ENCODE measurements at places on chromosomes 11 and 22. TPM values are rescaled to one million over a fixed set of nuclear protein-coding genes. Genes with fewer than 3 reads are reported as not detected.

DNA sequence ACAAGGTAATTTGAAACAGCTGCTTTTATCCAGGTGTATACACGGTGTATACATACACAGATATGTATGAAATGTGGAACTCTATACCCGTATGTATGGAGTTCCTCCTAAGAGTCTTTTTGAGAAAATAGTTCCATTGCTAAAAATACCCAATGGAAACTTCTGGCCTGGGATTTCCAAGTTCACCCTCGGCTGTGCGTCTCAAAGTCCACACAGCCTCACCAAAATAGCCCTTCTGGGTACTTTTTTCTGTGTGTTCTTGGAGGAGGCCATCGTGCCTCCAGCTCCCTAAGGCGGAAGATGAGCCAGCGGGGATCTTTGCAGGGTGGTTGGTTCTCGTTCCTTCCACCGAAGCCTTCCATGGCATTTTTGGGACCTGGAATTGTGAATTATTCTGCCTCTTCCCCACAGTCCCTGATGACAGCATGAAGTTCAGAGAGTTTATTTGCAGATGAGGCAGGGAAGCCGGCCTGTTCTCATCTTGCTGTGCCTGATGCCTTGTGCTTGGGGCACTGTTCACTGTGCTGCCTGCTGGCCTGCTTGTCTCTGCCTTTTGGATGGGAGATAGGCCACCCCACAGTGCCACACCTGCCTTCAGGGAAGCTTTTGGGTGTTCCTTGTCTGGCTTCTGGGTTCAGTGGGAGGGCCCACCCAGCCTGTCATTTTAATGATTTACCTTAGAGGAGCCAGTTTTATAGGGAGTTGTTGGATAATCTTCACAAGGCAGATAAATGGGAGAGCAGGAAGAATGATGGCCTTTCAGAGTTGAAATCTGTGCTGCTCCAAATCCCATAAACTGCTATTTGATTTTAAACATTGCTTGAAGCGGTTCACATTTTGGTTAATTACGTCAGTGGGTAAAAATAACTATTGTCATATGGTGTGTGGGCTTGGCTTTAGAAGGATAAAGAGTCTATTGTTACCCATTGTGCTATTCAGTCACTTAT, 112.7 kb upstream of the OR4B1 start:
- no peak overlapping the region for H3K27ac ChIP-seq
- H3K4me1 ChIP-seq = peaks cover 6% of the 10 kb centered on the region
- no peak for DNase-seq
- H3K27me3 ChIP-seq = no peaks in the 10 kb centered on the region
- H3K36me3 ChIP-seq = no peaks in the 10 kb centered on the region

SORL1 gene
- 383 TPM for total RNA-seq

MUC6 gene
- 0.30 TPM for total RNA-seq

DNA sequence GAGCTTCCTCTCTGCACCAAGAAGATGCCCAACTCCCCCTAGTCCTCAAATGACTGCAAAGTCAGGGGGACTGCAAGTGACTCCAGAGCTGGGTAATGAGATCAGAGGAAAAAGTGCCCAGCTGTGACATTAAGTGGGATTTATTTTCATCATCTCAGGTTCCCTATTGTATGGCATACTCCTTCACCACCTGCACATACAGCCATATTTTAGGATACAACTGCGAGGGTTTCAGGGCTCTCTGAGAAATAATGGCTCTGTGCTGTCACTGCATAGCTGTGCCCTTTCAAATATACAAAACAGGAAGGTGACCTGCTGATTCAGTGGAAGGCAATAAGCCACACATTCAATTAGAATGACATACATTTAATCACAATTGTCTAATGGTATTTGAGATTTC, 45.6 kb upstream of the PLET1 start:
- H3K27me3 ChIP-seq = no peaks in the 10 kb centered on the region
- no peaks in the 10 kb centered on the region for H3K4me1 ChIP-seq
- no peak for DNase-seq

DNA sequence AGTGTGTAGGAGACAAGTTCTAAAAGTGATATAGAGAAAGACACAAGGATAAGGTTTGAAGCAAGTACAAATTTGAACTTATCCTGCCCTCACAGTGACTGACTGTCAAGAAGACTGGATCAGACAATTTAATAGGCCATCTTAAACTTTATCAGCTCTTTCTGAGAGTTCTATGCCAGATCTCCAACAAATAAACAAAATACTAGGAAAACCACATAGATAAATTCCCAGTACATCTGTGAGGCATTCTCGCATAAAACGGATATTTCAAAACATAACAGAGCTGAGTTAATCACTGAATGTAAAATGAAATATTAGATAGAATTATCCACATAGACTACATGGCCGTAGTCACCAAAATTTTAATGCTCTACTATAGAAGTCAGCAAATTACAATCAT, 120.9 kb upstream of the LUZP2 start:
- H3K36me3 ChIP-seq = no peaks in the 10 kb centered on the region
- H3K4me3 ChIP-seq = no peak overlapping the region
- no peaks in the 10 kb centered on the region for H3K27me3 ChIP-seq
- no peaks in the 10 kb centered on the region for H3K4me1 ChIP-seq
- DNase-seq = no peak
- no peak overlapping the region for H3K27ac ChIP-seq

DNA sequence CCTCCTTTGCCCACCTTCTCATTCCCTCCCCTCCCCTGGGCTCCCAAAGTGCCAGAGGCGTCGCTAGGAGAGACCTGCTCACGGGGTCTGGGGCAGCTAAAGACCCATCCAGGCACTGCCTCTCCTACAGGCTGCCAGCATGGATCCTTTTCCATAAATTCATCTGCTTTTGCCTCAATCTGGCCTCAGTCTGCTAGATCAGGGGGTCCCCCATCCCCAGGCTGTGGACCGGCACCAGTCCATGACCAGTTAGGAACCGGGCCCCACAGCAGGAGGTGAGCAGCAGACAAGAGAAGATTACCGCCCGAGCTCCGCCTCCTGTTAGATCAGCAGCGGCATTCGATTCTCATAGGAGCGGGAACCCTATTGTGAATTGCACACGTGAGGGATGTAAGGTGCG, 12.3 kb downstream of the LTO1 start:
- no peaks in the 10 kb centered on the region for H3K4me1 ChIP-seq
- no peak overlapping the region for H3K27ac ChIP-seq
- peaks cover 36% of the 10 kb centered on the region for H3K36me3 ChIP-seq

GRCh38 chr11:64115531-64116522, 50.1 kb downstream of the MACROD1 start:
- no peaks in the 10 kb centered on the region for H3K4me1 ChIP-seq
- no peak overlapping the region for H3K4me3 ChIP-seq
- H3K27me3 ChIP-seq = no peaks in the 10 kb centered on the region
- H3K27ac ChIP-seq = no peak overlapping the region
- DNase-seq = no peak

DNA sequence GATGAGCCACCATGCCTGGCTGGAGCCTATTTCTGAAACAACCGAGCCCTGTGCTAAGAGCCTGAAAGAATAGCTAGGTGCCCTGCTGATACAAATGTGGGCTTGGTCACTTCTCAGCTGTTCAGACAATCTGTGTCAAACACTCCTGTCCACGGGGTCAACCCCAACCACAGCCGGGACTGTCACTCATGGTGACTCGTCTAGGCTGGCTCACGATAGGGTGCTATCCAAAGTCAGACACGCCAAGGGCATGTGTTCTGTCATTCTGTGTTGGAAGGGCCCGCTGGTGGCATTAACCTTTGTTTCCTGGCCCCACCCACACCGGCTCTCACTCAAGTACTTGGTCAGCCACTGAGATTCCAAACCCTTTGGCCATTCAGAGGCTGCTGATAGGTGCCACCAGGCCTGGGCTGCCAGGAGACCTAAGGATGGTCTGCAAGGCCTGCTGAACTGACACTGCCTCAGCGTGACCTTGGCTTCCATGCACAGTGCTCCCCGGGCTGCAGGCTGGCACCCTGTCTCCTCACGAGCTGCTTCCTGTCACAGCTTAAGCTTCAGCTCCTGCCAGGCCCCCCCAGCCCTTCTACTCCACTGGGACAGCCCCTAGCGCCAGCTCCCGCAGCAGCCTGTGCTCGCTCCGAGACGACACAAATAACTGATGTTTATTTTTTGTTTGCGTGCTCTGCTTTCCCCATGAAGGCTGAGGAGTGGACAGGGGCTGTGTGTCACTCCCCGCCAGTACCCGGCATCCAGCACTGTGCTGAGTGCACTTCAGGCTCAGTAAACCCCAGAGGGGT, 14.2 kb upstream of the CDC42BPG start:
- peaks cover 100% of the 10 kb centered on the region for H3K4me1 ChIP-seq
- peak overlapping the region; percentile 35 for H3K4me3 ChIP-seq
- H3K27ac ChIP-seq = peak overlapping the region; percentile 93
- H3K36me3 ChIP-seq = peaks cover 54% of the 10 kb centered on the region
- peak; percentile 60 for DNase-seq

TEX12 gene
- total RNA-seq = 0.70 TPM

TMEM179B gene
- total RNA-seq = 53.3 TPM

GGTLC2 gene
- total RNA-seq = not detected

DNA sequence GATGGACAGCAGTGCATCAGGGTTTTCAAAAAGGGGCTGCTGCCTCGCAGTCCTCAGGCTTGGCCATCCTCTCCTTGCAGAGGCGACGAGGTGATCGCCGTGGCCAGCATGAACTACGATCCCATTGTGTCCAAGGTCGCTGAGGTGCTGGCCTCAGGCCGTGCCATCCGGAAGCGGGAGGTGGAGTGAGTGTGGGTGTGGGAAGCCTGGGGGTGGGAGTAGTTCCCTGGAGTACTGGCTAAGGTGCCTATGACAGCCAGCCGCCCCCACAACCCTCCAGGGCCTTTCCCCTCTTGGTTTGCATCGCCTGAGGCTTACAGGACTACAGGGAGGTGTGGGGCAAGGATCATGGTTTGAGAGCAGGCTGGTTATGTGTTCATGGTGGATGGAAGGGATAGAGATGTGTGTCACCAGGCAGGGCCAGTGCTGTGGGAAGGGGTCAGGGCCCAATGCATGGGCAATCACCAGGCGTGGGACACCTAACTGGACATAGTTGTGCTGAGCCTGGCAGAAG, 2.1 kb upstream of the LZTR1 start:
- peaks cover 46% of the 10 kb centered on the region for H3K4me1 ChIP-seq
- H3K4me3 ChIP-seq = no peak overlapping the region
- no peak for DNase-seq
- H3K27me3 ChIP-seq = no peaks in the 10 kb centered on the region

CCDC90B gene
- 34.4 TPM for total RNA-seq

GRCh38 chr11:71093783-71094182, 158.6 kb downstream of the SHANK2 start:
- no peak overlapping the region for H3K4me3 ChIP-seq
- H3K27me3 ChIP-seq = no peaks in the 10 kb centered on the region
- H3K27ac ChIP-seq = no peak overlapping the region
- no peaks in the 10 kb centered on the region for H3K36me3 ChIP-seq
- DNase-seq = no peak

- H3K27me3 ChIP-seq = no peaks in the 10 kb centered on the region
- no peak overlapping the region for H3K27ac ChIP-seq
- no peak overlapping the region for H3K4me3 ChIP-seq
- no peaks in the 10 kb centered on the region for H3K36me3 ChIP-seq
These were observed 35.3 kb downstream of the AMOTL1 start for GRCh38 chr11:94803491-94803890.

GRCh38 chr22:45179276-45180049, 15.7 kb downstream of the NUP50 start:
- no peak overlapping the region for H3K4me3 ChIP-seq
- H3K27ac ChIP-seq = peak overlapping the region; percentile 20
- peaks cover 26% of the 10 kb centered on the region for H3K36me3 ChIP-seq
- DNase-seq = peak; percentile 58

DNA sequence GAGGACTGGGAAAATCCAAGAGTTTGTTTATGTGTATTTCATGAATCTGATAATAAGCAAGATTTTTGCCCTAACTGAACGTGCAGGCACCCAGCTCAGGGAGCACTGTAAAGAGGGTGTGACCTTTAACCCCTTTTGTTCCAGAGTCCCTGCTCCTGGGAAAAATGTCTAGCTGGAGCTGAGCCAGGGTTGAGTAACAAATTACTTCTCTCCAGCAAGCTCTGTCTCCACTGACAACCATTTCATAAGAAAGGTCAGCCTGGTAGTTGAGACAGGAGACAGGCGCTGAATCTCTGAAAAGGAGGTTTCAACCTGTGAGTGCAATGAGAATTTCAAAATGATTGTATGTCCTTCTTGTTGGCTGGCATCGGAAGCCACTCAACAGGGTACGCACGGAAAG, 156.4 kb upstream of the NARS2 start:
- no peaks in the 10 kb centered on the region for H3K27me3 ChIP-seq
- no peaks in the 10 kb centered on the region for H3K4me1 ChIP-seq
- no peak overlapping the region for H3K4me3 ChIP-seq
- H3K27ac ChIP-seq = no peak overlapping the region
- H3K36me3 ChIP-seq = no peaks in the 10 kb centered on the region
- no peak for DNase-seq

EHF gene
- total RNA-seq = not detected

GRCh38 chr11:3879967-3880542, 24.6 kb downstream of the STIM1 start:
- H3K27me3 ChIP-seq = no peaks in the 10 kb centered on the region
- H3K27ac ChIP-seq = peak overlapping the region; percentile 48
- H3K36me3 ChIP-seq = no peaks in the 10 kb centered on the region
- no peak for DNase-seq
- H3K4me1 ChIP-seq = peaks cover 26% of the 10 kb centered on the region
- no peak overlapping the region for H3K4me3 ChIP-seq

LMO2 gene
- total RNA-seq = 2.7 TPM

DNA sequence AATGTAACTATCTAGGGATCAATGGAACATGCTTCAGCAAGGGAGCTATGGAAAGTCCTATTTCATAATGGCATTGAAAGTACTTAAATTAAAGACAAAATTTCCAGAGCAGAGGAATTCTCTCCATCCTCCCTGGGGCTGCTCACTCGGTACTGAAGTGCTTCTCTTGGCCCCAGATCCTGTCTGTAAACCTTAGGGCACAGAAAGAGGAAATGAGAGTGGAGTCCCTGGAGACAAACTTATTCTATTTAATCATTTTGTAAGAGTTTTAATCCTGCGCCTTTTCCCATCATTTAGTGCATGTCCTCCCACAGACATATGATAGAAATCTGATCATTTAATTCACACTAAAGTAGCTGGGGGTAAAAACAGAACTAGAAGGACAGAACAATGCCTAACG, 20.9 kb upstream of the PAMR1 start:
- DNase-seq = no peak
- no peak overlapping the region for H3K27ac ChIP-seq
- no peaks in the 10 kb centered on the region for H3K36me3 ChIP-seq
- no peak overlapping the region for H3K4me3 ChIP-seq

All from T-cell (primary cell).